ENCODE measurements at places on chromosomes 1 and 21.

- no peak for DNase-seq
These were observed 193.3 kb upstream of the SNX7 start for GRCh38 chr1:98468111-98468717.

DNA sequence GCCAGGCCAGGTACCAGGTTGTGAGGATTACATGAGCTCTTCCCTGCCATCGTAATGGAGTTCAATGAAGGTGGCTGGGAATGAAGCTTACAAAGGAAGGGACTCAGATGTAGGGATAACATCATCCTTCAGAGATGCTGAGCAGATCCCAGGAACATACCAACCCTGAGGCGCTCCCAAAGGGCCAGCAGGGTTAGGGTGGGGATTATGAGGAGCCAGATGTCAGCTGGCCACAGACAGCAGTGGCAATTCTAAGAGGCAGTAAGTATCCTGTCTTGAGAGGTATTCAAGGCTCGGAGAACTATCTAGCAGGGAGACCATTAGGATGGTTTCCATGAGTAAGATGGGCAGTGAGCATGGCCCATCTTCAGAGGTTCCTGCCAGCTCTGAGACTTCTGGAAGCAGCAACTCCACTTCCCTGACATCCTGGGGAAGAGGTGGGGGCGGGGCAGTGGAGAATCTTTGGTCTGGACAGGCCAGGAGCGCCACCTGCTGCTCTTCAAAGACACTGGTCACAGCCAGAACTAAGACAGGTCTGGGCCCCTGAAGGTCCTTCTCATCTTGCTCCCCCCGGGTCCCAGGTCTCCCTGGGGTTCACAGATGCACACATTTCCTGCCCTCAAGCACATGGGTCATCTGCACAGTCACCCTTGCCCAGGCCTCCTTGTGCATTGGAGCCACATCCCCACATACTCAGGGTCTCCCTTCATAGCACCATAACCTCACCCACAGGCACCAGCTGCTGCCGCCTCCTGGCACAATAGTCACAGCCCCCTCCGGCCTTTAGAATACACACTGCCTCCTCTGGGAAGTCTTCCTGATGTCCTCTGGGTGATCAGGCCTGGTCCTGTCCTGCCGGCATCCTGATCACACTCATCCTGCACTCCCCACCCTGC lies 2.7 kb upstream of the SDC3 start:
- peak; percentile 90 for DNase-seq

- no peak for DNase-seq
These were observed 16.2 kb upstream of the KPRP start for GRCh38 chr1:152741656-152742055.

DNA sequence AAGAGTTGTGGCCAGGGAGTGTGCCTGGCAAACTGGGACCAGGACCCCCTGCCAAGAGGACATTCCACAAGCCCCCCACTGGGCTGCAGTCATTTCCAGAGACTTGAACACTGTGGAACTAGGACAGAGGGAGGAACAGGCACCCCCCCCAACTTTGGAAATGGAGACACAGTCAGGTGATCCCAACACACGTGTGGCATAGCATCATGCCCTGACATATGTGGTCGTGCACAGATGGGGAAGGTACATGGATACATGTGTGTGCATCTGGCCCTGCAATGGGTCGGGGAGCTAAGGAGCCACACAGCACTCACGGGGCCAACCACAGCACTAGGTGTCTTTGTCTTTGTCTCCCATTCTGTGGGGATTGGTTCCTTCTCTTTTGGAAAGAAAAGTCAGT lies 6.6 kb upstream of the TFF3 start:
- no peak for DNase-seq

GRCh38 chr1:200258447-200259375 lies 151.1 kb downstream of the ZNF281 start:
- DNase-seq, result no peak

GRCh38 chr1:3930301-3931006 lies 30.4 kb upstream of the C1orf174 start:
- no peak for DNase-seq

GRCh38 chr1:237227476-237227875 lies 185.5 kb downstream of the RYR2 start:
- no peak for DNase-seq
